ENCODE measurements at places on chromosomes 7 and 10.

- DNase-seq: no peak
Observed at GRCh38 chr10:71064413-71065118, 147.8 kb upstream of the UNC5B start.

GRCh38 chr7:7681191-7681935 lies 37.0 kb downstream of the RPA3 start:
- DNase-seq: no peak

DNA sequence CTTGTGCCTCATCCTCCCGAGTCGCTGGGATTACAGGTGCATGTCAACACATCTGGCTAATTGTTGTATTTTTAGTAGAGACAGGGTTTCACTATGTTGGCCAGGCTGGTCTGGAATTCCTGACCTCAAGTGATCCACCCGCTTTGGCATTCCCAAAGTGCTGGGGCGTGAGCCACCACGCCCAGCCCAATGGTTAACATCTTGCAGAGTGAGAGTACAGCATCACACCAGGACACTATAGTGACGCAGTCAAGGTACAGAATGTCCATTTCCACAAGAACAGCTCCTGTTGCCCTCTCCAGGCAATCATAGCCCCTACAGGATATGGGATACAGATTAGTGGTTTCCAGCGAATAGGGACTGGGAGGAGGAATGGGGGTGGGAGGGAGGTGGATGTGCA lies 34.0 kb downstream of the MYO1G start:
- DNase-seq: no peak

DNA sequence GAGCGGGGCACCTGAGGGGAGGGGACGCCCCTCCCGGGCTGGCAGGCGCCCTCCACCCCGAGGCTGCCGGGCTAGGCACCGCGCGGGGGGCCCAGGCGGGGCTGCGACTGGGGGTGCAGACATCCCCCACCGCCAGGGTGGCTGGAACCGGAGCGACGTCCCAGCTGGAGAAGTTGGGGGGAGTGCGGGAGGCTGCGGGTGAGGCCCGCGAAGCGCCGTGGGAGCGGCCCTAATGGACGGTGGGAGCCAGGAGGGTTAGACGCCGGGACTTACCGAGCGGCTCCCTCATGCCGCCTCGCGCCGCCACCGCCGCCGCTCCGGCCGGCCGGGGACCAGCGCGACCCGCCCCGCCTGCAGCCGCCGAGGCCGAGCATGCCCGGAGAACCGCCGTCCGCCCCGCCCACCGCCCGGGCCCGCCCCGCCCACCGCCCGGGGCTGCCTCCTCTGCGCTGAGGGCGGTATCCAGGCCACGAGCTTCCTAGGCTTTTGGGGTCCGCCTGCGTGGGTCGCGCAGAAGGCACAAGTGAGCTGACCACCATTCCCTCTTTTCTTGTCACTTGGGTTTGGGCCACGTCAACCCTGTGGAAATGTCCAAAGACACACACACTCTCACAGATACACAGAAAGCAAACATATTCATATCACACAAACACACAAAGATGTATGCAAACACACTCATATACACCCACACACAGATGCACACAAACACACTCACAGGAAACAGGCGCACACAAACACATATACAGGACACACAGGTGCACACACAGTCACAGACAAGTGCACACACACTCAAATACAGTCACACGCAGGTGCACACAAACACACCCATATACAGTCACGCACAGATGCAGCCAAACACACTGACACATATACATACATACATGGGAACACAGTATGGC lies at the start of gene JCAD:
JCAD (minus strand) TSS at position 378 of the 899 bp plus-strand sequence. CDS start 11,774 bp downstream, outside the sequence.
- no peak for DNase-seq

DNA sequence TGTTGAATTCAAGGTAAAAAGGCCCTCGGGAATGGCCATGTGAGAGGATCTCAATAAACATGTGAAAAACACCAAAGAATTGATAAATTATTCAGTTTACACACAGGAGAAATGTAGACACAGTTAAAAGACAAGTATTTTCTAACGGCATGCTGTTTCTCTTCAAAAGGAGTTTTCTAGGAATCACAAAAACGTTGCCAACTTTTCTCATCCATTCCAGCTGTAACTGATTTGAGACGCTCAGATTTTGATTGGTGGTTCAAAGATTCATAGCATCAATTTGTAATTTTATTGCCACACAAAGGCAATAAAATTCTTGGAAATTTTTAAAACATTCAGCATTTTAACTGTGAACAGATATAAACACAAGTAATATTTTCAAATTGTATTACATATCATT lies 384.9 kb upstream of the PFKP start:
- no peak for DNase-seq

GRCh38 chr7:25105911-25106310 lies 19.1 kb downstream of the CYCS start:
- no peak for DNase-seq

- no peak for DNase-seq
Observed at GRCh38 chr10:131946880-131947279, 34.8 kb downstream of the BNIP3 start.
